Right ventricle myocardium superior (tissue), 1 donor: ENCODE measurements at places on chromosomes 12 and 14.
A peak's percentile ranks its signal among the peaks of the same experiment; 100 is the strongest.

- peak; percentile 31 for DNase-seq
These were observed 13.5 kb downstream of the HIP1R start for GRCh38 chr12:122848471-122849351.

DNA sequence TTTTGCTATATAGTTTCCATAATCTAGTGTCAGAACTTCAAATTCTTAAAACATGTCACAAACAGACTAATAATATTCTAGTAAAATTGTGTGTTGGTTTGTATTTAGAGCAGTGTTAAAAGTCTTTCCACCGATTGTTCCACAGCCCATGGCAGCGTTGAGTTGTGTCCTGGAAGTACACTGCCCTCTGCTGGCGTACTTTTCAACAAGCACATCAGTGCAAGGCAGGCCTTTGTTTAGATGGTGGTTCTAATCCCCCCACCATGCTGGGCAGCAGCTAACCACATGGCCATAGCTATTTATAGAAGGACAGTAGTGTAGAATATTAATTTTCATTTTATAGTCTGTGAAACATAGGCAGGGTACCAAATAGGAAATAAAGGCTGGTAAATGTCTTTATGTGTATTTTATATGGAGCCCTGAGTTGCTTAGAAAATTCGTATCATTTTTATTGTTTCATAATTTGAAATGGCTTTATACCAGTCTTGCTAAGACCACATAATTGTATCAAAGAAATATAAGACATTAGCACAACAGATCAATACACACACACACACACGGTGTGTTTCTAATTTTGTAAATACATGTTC is 235.4 kb downstream of the SEC23A start:
- DNase-seq: peak; percentile 44

- no peak for DNase-seq
These were observed 155.1 kb upstream of the BTG1 start for GRCh38 chr12:92300777-92301176.

DNA sequence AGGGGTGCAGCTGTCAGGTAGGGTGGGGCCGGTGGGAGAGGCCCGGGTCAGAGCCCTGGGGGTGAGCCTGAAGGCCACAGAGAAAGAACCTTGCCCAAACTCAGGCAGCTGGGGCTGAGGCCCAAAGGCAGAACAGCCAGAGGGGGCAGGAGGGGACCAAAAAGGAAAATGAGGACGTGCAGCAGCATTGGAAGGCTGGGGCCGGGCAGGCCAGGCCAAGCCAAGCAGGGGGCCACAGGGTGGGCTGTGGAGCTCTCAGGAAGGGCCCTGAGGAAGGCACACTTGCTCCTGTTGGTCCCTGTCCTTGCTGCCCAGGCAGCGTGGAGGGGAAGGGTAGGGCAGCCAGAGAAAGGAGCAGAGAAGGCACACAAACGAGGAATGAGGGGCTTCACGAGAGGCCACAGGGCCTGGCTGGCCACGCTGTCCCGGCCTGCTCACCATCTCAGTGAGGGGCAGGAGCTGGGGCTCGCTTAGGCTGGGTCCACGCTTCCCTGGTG is 10.5 kb downstream of the MMP14 start:
- no peak for DNase-seq

- DNase-seq: no peak
These were observed 83.7 kb downstream of the SSPN start for GRCh38 chr12:26279091-26279490.

GRCh38 chr14:102043251-102044025 is 43.4 kb downstream of the HSP90AA1 start:
- DNase-seq: no peak

- no peak for DNase-seq
These were observed 12.2 kb downstream of the PRORP start for GRCh38 chr14:35134329-35135123.

DNA sequence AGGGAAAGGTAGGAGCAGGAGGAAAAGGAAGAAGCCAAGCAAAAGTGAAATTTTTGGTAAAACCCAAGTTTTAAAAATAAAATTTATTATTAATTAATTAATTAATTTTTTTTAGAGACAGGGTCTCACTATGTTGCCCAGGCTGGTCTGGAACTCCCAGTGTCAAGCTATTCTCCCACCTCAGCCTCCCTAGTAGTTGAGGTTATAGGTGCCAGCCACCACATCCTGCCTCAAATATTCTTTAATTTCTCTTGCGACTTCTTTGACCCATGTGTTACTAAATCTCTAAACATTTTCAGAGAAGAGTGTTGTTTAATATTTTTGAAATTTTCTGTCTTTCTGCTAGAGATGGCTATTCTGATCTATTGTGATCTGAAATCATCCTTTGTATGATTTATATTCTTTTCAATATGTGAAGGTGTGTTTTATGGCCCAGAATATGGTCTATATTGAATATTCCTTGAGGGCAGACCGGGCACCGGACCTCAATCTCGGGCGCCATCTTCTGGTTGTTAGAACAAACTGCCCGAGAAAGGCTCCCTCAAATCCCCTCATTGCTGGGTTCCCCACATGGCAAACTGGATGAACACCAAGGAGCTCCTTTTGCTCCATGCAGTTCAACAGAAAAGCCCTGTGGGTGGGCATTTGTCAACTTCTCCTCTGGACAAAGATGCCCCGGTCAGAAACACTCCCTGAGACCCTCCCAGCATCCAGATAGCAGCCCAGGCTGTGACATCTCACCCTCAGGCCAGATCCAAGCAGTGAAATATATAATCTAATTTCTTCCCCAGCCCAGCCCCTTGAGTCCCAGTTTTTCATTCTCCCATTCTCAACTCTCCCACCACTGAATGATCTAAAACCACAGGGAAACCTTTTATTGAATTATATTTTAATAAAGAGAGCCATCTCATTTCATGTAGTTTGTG is 110.5 kb downstream of the ASCL4 start:
- DNase-seq: no peak

GRCh38 chr12:102390068-102390467 is 90.3 kb downstream of the IGF1 start:
- no peak for DNase-seq

GRCh38 chr12:102535306-102535705 is 54.9 kb upstream of the IGF1 start:
- no peak for DNase-seq

DNA sequence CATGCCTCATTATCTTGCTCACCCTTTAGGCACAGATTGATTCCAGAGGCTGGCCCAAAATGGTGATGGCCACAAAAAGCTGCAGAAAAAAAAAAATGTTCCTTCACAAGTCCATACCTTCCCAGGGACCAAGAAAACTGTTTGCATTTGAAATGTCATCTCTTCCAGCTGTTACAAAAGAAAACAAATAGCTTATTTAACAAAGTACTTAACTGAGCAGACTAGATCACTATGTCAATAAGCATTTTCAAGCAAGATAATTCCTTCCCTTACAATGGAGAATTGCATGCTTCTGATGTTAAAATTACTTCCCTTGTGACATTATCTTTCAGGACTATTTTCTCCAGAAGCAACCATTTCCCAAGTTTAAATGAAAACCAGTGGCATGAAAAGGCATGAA is 377.9 kb upstream of the KITLG start:
- no peak for DNase-seq

DNA sequence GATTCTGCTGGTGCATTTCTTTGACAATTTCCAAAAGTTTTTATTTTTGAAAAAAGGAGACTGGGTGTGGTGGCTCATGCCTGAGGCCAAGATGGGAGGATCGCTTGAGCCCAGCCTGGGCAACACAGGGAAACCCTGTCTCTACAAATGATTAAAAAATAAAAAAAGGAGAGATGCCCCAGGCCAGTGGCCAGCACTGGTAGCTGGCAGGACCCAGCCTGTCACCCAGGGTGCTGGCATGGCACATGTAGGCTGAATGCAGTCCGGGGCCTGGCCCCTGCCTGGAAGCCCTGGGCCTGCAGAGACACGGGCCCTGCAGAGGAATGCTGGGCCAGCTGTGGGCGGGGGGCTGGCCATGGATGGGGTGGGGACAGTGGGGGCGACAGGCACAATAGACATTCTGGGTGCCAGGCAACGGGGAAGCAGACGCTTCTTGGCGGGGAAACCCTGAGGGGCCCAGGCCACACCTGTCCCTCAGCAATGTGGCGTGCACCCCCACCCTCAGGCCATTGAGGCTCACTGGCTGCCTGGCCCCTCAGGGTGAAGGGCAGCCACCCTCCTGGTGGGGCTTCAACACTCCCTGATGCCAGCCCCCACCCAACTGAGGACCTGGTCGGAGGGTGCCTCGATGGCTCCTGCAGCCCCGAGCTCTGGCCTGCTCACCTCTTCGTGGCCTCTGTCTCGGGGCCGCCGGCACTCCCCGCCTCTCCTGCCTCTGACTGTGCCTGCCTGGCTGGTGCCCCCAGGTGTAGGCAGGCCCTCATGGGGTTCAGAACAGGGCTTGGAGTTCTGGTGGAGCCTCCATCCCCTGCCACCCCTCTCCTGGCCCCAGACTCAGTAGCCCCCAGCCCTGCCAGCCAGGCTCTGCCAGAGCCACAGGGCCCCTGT is 12.1 kb downstream of the TRMT61A start:
- peak; percentile 40 for DNase-seq

DNA sequence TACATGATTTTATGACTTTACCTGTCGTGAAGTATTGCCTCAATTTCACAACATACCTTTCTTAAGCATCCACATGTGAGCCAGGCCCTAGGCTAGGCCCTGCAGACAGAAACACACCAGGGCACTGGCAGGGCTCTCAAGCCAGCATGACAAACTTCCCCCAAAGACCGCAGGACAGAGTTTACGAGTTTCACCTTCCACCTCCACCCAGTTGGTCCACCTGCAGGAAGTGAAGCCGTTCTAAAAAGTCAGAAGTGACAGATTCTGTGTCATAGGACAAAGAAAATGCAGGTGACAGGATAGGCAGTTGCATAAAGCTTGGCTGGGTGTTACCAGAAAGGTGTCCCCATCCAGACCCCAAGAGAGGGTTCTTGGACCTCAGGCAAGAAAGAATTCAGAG is 382.3 kb downstream of the PCNX1 start:
- no peak for DNase-seq

GRCh38 chr12:1836854-1837421 is 16.6 kb downstream of the LRTM2 start:
- no peak for DNase-seq

DNA sequence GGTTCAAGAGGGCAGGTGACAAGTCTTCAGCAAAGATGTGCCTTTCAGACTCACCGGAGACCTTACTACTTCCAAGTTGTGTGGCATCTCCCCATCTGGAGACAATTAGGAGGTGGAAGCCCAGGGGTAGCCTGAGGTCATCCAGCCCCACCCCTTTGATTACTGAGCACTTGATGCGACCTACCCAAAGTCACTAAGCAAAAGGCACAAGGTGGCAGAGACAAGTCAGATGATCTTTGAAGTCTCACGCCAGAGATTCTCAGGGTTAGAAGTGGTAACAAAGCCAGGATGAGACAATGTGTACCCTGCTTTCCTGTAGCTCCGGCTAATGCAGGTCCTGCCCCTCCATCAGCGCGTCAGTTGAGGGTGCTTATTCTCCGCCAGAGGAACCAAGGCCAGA is 1.4 kb upstream of the FOXN3 start:
- no peak for DNase-seq

- DNase-seq: no peak
These were observed 241.1 kb upstream of the DCN start for GRCh38 chr12:91423693-91424050.

- DNase-seq: peak; percentile 92
These were observed 733 bp upstream of the P3H3 start for GRCh38 chr12:6827437-6827911.

DNA sequence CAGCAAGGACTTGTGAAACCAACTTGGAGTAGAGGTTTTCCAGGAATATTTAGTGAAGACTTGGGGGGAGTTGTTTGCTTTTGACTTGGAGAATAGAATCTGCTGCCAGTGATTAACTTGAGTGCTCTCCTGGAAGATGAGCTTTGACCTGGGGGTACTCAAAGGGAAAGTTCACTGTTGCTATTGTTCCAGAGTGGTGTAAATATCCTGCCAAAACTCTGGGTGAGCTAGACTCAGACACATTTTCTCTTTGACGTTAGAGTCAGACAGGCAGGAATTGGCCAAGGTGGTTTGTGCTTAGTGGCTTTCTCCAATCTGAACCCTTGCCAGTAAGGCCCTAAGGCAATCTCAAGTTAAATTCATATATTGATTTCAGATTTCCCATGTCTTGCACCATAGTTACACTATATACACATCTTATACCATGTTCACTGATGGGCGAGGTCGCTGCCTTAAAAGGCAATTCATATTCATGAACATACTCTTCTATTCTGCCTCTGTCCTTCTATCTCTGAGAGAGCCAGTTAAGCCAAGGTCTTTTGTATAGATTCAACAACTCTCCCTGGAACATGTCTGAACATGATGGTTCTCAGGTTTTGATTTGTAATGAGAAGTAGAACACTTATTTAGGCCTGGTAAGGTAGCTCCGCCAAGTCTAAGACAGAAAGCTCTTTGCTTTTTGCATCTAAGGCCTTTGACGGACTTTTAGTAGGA is 204.6 kb upstream of the SLC38A2 start:
- no peak for DNase-seq
